ENCODE measurements at places on chromosomes 7 and 10.

- DNase-seq = peak; percentile 46
Measured at GRCh38 chr10:118850418-118851061, 95.8 kb upstream of the CACUL1 start.

DNA sequence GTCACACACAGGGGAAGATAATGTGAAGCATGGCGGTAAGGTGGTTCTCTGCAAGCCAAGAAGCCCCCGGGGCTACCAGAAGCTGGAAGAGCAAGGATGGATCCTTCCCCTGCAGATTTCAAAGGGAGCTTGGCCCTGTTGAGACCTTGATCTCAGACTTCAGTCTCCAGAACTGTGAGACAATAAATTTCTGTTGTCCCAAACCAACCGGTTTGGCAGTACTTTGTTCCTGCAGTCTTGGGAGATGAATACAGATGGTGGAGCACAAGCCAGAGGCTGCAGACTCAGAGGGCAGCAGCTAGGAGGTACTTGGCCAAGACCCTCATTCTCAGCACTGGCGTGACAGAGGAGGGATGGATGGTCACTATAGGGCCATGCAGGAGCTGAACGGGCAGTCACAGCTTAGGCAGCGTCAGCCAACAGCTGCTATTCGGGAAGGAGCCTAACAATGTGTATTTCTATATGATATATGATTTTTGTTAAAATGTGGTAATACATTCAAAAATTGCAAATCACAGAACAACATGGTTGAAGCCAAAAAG lies 387.3 kb downstream of the TNS3 start:
- no peak for DNase-seq

DNA sequence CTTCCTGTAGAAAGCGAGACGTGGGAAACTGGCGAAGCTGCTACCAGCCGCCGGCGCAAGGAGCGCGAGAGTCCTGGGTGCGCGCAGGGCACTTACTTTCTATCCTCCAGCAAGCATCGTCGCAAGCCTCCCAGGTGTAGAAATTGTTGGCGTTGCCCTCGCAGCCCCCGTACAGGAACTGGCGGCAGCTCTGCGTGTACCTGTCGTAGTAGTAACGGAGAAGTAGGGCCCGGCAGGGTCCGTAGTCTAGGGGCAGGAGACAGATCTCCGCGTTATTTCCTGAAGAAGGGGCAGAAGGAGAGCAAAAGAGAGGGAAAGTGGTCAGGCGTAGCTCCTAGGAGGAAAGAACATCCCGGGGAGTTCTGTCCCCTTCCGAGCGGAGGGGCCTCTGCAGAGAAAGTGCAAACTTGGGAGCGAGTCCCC lies 501 bp downstream of the TFPI2 start:
- DNase-seq = no peak

DNA sequence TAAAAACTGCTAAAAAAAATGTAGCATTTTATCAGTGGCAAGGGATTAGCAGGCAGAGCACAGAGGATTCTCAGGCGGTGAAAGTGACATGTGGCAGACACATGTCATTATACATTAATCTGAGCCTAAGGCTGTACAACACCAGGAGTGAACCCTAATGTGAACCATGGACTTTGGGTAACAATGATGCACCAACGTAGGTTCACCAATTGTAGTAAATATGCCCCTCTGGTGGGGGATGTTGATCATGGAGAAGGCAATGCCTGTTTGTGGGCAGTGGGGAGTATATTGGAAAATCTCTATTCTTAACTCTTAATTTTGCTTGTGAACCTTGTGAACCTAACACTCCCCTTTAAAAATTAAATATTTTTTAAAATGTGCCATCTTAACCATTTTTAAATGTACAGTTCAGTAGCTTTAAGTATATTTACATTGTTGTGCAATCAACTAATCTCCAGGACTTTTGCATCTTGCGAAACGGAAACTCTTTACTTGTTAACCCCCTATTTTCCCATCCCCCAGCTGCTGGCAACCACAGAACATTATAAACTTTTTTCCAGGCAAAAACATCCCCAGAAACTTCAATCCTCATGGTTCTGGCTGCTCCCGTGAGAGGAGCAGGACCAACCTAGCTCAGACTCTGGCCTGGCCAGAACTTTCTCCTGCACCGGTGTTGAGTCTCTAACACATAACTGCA lies 29.9 kb downstream of the LRRC20 start:
- DNase-seq = peak; percentile 59

DNA sequence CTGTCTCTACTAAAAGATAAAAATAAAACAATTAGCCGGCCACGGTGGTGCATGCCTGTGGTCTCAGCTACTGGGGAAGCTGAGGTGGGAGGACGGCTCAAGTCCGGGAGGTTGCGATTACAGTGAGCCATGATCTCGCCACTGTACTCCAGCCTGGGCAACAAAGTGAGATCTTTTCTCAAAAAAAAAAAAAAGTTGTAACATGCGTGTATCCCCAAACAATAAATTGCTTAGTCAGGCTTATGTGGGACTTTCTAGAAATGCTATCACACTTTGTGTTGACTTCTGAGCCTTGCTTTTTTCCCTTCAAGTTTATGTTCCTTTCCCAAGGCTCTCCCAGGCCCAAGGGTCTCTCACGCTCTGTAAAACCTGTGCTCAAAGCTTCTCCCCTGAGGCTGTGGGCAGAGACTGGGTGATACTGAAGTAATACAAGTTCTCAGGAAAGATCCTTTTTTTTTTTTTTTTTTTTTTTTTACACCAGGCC lies 88.0 kb upstream of the TNS3 start:
- peak; percentile 27 for DNase-seq

- DNase-seq = peak; percentile 6
Measured at GRCh38 chr7:13017333-13017857, 330.0 kb downstream of the ARL4A start.

DNA sequence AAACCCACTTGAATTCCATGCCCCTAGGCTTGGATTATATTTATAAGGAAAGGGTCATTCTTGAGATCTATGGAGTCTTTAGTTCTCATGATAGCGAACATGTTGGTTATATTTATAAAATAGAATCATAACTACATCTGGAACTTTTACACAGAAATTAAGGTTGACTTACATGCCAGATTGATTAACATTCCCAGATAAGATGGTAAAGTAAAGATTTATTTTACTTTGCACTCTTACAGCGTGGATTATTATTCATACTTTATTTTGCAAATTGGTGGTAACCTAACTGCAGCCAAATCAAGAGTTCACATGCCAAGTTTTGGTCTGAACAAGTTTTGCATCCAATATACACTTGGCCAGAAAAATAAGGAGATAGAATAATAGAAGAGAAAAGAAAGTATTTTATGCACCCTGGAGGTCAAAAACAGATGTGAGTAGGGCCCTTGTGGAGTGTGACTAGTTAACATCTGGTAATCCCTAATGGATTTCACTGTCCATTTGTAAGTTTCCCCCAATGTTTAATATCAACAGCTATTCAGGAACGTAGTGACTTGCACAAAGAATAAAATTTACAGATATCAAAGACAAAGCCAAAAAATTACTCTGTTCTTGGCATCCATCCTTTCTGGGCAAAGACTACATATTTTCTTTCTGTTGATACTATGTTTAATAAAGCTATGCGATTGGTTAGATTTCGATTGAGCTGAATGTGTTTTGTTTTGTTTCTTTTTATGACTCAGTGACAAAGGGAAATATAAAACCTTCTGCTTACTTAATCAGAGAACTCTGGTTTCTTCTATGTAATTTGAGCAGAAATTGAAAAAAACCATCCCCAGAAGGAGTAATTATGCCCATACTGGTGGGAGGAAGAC lies 10.1 kb upstream of the TMEM26 start:
- DNase-seq = no peak

DNA sequence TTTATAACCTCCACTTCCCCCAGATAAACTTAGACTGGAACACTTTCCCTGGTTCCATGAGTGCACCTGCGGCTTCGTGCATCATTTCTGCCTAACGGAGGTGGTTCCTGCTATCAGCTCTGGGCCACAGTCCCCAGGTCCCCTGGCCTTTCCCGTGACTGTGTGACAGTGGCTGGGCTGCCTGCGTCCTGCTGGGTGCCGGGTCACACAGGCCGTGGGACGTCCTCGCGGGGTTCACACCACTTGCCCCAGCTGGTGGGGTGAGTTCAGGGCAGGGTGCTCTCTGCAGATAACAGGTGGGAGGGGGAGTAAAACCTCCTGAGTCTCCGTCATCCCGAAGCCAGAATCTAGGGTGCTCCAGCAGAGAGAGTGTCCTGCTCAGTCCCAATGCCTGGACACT lies 58.7 kb upstream of the CFAP46 start:
- DNase-seq = no peak

GRCh38 chr10:125113691-125114371 lies 46.5 kb downstream of the CTBP2 start:
- DNase-seq = no peak

DNA sequence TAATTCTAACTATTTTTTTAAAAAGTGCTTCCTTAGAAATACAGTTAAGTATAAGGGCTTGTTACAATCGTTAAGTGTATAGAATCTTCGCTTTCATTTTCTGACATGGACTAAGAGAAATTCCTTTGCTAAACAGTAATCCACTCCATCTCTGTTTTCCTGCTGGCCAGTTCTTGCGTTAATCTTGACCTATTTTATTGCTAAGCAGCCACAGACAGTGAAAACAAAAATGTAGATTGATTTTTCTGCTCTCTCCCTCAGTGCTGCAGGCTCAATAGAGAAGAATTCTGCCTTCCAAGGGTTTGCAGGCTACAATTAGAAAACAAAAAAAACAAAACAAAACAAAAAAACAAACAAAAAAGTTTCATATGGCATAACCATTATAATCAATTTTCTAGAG lies 310.4 kb upstream of the ADARB2 start:
- DNase-seq = no peak

- DNase-seq = no peak
Measured at GRCh38 chr7:81002421-81002820, 83.6 kb upstream of the SEMA3C start.

DNA sequence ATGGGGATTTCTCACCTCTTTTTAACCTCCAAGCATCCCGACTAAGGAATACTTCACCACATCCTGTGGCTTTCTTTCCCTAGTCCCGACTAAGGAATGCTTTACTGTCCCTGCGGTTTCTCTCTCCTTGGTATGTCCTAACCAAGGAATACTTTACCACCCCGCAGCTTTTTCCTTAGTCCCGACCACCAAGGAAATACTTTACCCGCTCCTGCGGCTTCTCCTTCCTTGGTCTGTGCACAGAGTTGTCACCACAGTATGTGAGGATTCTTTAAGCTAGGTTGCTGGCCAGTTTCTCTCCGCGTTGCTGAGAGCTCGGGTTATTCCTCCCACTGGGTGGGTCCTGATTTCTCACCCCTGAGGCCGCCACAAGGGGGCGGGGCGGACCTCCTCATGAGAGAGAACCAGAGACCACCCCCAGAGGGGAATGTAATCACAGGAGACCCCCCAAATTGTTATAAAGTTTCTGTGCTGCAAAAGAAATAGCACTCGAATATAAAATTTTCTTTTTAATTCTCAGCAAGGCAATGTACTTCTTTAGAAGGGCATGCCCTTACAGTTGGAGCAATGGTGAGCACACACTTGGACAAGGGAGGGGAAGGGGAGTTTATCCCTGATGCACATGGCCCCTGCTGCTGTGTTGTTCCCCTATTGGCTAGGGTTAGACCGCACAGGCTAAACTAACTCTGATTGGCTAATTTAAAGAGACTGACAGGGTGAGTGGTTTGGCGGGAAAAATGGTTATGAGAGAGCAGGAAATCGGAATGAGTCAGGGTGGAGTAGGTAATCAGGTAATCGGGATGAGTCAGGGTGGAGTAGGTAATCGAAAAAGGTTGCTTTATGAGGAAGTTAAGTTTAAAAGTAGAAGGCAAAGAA lies 12.8 kb downstream of the SUGCT start:
- no peak for DNase-seq

- DNase-seq = no peak
Measured at GRCh38 chr7:152103066-152103465, 77.6 kb downstream of the GALNT11 start.

DNA sequence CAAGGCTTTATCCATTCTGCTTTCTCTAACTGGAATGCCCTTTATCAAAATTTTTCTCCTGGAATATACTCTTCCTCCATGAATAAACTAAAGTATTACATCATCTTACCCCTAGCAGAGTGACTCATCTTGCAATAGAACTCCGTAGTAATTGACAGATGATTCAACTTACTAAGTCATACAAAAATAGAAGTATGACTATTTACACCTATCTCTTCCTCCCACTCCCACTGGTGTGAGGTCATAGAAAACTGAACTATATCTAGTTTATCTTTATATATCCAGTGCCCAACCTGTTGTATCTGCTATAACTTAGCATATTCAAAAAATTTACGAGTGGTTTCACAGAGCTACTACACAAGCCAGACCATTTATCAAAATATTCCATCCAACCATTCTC lies 26.1 kb downstream of the ABCB1 start:
- peak; percentile 22 for DNase-seq

DNA sequence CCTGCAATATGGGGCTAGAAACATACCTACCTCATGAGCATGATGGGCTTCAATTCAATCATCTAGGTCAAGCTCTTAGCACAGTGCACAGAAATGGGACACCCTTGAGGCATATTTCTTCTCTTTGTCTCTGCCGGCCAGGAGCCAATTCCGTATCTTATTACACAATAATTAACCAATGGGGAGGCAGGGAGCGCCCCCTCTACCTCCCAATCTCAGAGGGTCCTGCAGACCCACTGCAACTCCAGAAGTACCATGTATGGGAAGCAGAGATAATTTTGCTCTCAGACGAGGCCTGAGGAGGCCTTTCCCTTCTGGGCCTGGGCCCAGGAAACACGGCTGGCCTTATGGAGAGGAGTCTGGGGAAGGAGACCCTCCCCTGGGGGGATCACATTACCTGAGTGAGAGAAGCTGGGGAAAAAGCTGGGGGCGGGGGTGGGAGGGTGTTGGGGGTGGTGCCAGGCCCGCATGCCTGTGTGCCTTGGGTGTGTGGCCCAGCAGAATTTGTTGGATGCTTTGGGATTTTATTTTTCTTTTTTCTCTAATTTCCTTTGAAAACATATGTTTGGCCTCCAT lies 155.5 kb downstream of the UBE2H start:
- DNase-seq = no peak

DNA sequence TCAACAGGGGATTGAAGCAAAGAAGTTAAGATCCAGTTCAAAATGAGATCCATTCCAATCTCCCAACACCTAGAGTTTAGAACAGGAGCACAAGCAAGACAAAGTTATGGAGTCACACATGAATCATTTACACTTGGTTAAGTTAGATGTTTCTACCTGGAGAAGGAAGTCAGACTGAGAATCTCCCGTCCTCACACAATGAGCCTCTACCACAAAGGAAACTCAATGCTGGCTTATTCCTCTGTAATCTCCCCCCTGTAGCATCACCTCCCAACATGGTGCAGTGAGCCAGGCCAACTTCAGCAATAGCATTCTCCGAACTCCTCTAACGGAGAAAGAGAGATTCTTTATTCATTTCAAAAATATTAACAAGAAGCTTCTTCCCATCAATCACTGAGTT lies 82.2 kb downstream of the ELMO1 start:
- no peak for DNase-seq

All from NCI-H460 (cell line).